Osteocyte (in vitro differentiated cells): ENCODE measurements at places on chromosomes 11 and 22. TPM values are rescaled to one million over a fixed set of nuclear protein-coding genes. Genes with fewer than 3 reads are reported as not detected.

SCUBE1 gene
- 0.68 and 0.91 TPM in 2 replicates for total RNA-seq

MFNG gene
- total RNA-seq, result 1.5 and 2.3 TPM in 2 replicates

MYRF gene
- total RNA-seq, result 0.43 and 0.47 TPM in 2 replicates

DLAT gene
- total RNA-seq, result 26.3 and 26.4 TPM in 2 replicates

BATF2 gene
- not detected in 2 replicates for total RNA-seq

PPP6R3 gene
- 86.6 and 87.8 TPM in 2 replicates for total RNA-seq

C11orf87 gene
- total RNA-seq, result 8.6 and 9.0 TPM in 2 replicates

FANCF gene
- 8.7 and 9.4 TPM in 2 replicates for total RNA-seq

DNA sequence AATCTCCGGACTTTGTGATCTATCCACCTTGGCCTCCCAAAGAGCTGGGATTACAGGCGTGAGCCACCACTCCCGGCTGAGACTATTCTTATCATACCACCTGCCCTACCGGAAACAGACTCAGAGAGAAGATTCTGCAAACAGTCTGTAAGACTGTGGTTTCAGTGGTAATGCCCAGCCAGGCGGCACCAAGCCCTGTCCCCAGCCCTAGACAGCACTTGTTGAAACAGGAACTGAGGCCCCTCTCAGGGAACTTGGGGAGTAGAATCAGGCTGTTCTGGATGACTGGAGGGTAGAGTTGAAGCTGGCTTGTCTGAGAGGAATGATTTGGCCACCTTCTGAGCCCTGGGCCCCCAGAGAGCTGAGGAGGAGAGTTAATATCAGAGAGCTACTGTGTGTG is 1.3 kb upstream of the INSC start:
- no peak for DNase-seq

GRCh38 chr11:3623767-3624458 is 17.9 kb downstream of the ART5 start:
- no peak for DNase-seq

DNA sequence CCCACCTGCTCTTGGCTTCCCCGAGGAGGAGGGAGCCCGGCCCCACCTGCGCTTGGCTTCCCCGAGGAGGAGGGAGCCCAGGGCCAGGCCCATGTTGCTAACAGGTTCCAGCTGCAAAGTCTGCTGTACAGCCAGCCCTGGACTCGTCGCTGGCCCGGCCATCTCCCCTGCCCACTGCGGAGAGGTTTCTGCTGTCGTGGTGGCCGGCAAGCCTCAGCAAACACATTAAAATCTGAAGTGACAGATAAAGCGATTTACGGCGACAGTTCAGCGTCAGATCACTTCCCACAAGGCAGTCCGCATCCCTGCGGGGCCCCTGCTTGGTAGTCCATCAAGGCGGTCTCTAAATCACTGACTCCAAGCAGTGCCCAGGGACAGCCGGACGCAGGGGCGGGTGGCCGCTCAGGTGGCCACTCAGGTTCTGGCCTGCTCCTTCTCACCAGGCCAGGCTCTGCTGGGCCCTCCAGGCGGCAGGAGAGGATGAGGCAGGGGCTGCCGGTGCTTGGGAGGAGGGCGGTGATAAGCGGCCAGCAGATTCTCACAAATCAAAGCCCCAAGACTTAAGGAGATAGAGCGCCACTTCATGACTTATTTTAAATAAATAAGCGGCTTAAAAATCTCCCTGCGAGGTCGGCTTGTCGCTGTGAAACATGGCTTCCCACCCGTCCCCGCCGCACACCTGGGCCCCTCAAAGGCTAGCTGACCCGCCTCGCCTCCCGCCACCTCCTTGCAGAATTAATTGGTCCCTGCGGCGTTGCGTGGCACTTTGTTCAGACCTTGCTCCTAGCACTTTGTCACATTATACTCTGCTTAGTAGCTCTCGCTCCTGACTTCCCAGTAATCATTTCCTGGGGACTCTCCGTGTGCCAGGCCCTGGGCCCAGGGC is 21.1 kb downstream of the MACROD1 start:
- no peak for DNase-seq

DNA sequence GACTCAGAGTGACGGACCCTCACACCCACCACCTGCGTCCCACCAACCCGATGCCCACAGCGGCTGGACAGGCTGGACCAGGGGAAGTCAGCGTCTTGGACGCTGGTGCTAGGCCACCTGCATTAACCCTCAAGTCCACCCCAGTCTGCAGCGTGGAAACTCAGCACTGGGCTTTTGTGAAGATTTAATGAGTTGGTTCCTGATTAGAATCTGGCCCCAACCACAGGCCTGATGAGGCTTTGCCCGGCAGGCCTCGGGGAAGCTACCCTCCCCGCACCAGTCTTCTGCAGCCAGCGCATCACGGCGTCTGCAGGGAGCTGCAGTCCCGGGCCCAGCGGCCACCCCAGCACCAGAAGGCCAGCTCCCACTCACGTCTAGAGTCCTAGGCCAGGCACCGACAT is 101.0 kb downstream of the BRD1 start:
- peak; percentile 77 for DNase-seq

DNA sequence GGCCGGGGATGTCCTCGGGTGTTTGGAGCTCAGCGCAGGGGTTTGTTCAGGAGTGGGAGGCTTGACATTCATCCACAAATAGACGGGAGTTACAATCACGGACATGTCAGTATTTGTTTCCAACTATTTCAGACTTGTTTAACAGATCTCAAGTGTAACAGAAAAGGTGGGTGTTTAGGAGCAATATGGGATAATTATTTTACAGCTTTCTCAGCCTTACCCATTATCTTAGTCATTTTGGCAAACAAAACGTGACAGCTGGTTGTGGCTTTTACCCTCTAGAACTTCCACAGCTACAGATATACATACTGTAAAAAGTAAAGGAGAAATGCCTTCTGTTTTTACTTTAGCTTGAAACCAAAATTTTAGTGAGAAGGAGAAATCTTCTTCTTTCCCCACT is 178.7 kb upstream of the TMEM45B start:
- no peak for DNase-seq

GRCh38 chr11:122746050-122746478 is 90.5 kb downstream of the UBASH3B start:
- no peak for DNase-seq

DNA sequence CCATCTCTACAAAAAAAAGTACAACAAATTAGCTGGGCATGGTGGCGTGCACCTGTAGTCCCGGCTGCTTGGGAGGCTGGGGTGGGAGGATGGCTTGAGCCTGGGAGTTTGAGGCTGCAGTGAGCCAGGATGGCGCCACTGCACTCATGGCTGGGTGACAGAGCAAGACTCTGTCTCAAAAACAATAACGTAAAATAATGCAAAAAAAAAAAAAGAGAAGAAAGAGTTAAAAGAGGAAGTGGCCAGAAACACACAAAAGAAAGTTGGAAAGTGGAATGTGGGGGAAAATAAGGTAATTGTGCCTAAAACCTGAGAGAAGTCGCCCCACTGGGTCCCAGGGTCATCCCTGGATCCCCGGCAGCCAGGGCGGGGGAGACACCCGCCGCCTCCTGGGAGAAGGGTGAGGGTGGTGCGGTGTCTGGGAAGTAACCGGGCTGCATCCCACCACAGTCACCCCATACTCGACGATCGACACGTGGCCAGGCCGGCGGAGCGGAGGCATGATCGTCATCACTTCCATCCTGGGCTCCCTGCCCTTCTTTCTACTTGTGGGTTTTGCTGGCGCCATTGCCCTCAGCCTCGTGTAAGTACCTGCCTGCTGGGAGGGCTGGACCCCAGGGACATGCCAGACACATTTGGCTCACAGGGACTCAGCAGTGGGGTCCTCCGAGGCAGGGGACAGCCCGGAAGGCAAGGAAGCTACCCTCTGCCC is 8.1 kb downstream of the UPK3A start:
- no peak for DNase-seq

GRCh38 chr22:41576877-41577276 is 12.8 kb downstream of the PMM1 start:
- no peak for DNase-seq

GRCh38 chr11:636511-637332 is at the start of gene DRD4:
Gene DRD4, plus strand, starts transcription at chr11:637269. Its CDS starts 36 bp downstream, at chr11:637305.
- DNase-seq, result no peak

DNA sequence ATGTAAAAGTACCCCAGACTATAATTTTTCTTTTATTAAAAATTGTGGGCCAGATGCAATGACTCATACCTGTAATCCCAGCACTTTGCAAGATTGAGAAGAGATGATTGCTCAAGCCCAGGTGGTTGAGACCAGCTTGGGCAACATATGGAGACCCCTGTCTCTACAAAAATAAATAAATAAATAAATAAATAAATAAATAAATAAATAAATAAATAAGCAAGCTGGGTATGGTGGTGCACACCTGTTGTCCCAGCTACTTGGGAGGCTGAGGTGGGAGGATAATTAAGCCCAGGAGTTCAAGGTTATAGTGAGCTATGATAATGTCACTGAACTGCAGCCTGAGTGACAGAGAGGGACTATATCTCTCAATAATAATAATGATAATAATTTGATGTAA is 66.1 kb upstream of the CCDC179 start:
- DNase-seq, result no peak

DNA sequence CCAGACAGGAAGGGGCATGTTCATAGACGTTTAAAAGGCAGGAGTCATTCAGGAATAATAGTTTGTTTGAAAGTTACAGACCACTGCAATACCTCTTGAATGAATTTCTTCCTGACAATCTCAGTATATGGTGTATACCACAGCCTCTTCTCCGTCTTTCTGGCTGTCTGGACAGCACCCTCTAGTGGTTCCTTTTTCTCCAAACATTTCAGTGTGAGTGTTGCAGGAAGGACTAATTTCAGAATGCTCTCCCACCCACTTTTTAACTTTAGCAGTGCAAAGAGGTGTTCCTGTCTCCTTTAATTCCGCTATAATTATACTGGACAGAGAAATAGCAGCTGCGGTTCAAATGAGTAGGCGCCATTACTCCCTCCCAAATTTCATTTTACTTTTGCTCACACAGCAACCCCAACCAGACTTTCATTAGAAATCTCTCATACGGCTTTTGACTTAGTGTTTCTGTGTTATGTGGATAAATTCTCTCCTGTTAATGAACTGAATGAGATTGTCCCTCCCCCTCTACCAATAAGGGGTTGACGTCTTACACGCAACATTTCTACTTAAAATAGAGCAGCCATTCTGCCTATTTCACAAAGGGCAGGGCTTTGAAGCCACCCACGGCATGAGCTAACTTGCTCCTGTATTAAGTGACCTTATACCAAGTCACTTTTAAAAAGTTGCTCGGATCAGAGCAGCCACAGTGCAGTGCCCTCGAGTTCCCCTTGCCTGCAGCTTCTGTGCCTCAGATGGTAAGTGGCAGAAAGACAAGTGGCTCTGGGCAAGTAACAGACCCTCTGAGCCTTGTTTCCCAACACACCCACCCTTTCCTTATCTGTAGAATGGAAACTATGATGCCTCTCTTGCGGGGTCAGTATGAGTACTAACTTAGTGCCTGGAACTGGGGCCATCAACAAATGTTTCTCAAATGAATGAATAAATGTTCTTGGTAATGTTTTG is 368.6 kb downstream of the OPCML start:
- DNase-seq, result no peak

- no peak for DNase-seq
Observed at GRCh38 chr11:94111241-94111640, 17.4 kb upstream of the PANX1 start.

DNA sequence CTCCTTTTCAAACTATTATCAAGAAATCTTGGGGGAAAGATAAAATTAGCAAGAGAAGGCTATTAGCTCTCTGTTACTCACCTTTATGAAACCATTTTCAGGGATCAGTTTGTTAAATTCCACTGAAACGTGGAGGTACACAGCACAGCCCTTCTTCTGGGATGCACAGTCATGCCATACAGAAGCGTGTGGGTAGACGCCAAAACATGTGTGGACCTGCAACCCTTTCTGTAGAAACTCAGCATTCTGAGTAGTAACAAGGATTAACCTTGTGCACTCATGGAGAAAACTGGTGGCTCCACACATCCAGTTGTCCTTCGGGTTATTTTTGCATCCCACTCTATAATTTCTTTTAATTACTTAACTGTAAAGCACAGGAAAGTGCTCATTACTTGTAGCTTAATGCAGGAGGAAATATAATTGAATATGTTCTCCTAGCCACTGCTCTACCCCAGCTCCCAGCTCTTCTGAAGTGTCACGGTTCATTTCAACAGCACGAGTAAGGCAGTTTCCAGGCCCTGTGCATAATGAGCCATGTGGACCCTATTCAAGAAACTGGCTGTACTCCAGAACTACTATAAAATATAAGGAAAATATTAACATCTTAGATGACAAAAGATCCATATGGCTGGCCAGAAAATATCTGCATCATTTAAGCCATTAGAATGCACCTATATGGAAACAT is 26.1 kb downstream of the BDNF start:
- DNase-seq, result no peak

GRCh38 chr22:29078036-29078868 is 5.4 kb downstream of the KREMEN1 start:
- DNase-seq, result no peak

- DNase-seq, result no peak
Observed at GRCh38 chr22:41491374-41492100, 22.6 kb downstream of the ACO2 start.

DNA sequence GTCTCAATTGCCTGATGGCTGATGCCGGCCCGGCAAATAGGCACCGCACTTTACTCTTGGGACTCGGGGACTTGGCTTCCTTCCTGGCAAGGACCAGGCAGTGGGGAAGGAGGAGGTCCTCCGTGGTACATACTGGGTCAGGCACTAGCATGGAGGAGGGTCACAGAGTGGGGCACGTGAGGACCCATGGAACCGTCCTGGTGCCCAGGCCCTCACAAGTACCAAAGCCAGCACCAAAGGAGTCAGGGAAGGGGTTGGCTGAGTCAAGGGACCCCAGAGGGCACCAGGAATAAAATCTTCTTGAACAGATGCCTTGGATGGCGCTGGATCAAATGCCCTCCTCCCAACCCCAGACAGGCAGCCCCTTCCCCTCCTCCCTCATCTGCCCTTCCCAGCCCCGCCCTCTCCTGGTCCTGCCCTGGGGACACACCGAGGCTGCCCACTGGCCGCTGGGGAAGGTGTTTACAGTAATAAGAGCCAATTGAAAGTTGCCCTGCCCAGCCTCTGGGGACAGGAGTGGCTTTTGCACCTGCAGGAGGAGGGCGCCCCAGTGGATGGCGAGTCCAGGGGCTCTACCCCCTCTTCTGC is 5.6 kb upstream of the CARNS1 start:
- no peak for DNase-seq

DNA sequence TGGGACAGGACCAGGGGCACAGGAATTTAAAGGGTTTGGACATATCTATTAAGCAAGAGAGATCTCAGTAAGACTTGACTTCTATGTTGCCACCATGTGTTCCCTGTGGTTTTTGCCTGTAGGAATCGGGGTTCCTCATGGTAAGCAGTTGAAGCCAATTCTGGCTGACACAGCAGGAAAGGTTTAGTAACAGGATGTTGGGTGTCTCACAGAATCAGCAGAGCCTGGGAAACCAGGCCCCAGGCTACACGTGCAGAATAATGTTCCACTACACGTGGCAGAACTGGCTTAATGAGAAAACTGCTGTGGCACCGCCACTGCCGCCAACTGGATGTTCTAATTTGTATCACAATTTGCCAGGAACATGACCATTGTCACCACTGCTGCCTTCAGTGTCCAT is 264.6 kb upstream of the PLET1 start:
- DNase-seq, result no peak
